Fibroblast of villous mesenchyme (primary cell): ENCODE measurements at places on chromosomes 6 and 20. TPM values are rescaled to one million over a fixed set of nuclear protein-coding genes. Genes with fewer than 3 reads are reported as not detected.

The MEP1A gene
- total RNA-seq, result not detected in 2 replicates

The IL20RA gene
- 0.43 and 1.3 TPM in 2 replicates for total RNA-seq

The LY6G6C gene
- not detected in 2 replicates for total RNA-seq

The PLEKHG1 gene
- 1.7 and 4.5 TPM in 2 replicates for total RNA-seq

The PACSIN1 gene
- total RNA-seq, result under 0.01 TPM in 2 replicates

The KPNA5 gene
- 6.1 and 7.8 TPM in 2 replicates for total RNA-seq

The TCF21 gene
- under 0.01 and 1.3 TPM in 2 replicates for total RNA-seq
